Stimulated activated CD8-positive, alpha-beta memory T cell treated with anti-CD3 and anti-CD28 coated beads, Interleukin-4, amount 100 ng/mL, for 1 hour (primary cell): ENCODE measurements at places on chromosomes 7 and 10.

- no peak for DNase-seq
Observed at GRCh38 chr7:90660100-90660499, 64.0 kb downstream of the CDK14 start.

GRCh38 chr7:28459306-28459705, 47.0 kb downstream of the CREB5 start:
- DNase-seq, result no peak

DNA sequence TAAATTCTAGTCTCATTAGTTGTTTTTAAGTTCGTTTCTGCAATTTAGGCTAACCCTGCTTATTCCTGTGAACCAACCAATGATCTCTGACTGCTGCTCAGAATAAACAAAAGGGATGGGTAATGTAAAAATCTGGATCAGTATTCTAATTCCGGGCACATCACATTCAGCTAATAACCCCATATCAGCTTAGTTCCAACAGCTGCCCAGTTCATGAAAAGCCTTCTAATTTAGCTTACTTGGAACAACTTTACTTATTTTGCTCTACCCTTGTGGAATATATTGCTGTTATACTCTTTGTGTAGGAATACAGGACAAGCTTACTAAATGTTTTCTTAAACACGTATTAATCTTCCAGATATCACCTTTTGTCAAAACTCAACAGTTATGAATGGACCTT, 3.6 kb upstream of the CFAP43 start:
- no peak for DNase-seq

- no peak for DNase-seq
Observed at GRCh38 chr10:124086097-124086710, 7.2 kb downstream of the CHST15 start.

- no peak for DNase-seq
Observed at GRCh38 chr10:116787053-116787659, 44.8 kb upstream of the HSPA12A start.

DNA sequence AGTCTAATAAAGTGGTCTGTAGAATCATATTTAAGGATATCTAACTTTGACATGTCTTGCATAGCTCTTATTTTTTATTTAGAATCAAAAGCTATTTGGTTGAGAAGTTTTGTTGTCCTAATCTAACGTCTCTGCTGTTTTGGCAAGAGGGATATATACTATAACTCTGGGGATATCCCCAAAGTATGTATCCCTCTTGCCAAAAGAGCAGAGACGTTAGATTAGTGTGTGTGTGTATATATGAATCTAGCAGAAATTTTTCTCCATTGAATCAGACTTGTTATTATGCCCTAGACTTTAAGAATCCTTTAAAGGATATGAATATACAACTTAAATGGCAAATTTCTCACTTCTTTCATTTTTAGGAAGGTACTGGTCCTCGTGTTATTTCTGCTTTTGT, 9.6 kb downstream of the SMC3 start:
- DNase-seq, result no peak

DNA sequence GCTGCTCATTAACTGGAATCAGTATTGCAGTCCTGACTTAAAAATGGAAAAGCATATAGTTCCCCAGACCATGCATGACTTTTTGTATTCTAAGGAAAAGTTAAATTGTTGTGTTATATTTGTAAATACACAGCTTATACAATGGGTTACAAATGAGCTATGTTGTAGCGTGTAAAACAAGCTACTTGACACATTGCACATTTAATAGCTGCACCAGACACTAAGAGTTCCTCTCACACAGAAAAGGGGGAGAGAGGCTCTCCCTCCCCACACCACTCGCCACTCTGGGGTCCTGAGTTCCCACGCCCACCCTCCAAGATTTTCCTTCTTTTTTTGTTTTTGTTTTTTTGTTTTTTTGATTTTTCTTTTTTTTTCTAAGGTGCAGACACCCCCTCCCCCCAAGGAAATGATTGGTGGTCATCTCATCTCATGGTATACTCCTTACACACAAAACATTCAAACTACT, 6.3 kb downstream of the KLF6 start:
- no peak for DNase-seq
